ENCODE measurements at places on chromosomes 1 and 21. TPM values are rescaled to one million over a fixed set of nuclear protein-coding genes. Genes with fewer than 3 reads are reported as not detected.

DNA sequence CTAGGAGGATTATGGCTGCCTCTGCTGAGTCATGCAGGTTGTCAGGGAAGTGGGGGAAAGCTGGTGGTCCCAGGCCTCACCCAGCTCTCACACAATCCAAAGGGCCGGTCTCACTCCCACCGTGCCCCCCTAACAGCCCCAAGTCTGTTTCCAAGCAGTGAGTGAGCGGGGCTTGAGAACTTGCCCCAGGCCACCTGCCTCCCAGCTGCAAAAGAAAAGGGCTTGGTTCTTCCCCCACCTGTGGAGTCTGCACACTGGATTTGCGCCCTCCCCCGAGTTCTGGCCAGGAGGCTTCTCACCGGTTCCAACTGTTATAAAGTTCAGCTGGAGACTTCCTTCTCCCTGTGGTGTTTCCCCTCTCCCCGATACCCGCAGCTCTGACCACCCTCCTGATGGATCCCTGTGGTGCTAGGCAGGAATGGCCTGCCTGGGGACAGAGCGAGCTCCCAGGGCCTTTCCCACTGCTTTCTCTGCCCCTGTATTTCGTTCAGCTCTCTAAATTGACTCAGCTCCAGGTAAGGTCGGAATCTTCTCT is 222.3 kb downstream of the BARHL2 start:
- peaks cover 4% of the 10 kb centered on the region for H3K27me3 ChIP-seq
- H3K36me3 ChIP-seq = no peaks in the 10 kb centered on the region
- no peak for DNase-seq
- no peak overlapping the region for H3K27ac ChIP-seq
- no peak overlapping the region for H3K4me3 ChIP-seq

GRCh38 chr1:110879758-110880606 is 7.0 kb downstream of the CD53 start:
- peak overlapping the region; percentile 97 for H3K27ac ChIP-seq
- H3K4me1 ChIP-seq = peaks cover 40% of the 10 kb centered on the region
- DNase-seq = peak; percentile 31
- H3K36me3 ChIP-seq = peaks cover 11% of the 10 kb centered on the region
- H3K27me3 ChIP-seq = no peaks in the 10 kb centered on the region

DNA sequence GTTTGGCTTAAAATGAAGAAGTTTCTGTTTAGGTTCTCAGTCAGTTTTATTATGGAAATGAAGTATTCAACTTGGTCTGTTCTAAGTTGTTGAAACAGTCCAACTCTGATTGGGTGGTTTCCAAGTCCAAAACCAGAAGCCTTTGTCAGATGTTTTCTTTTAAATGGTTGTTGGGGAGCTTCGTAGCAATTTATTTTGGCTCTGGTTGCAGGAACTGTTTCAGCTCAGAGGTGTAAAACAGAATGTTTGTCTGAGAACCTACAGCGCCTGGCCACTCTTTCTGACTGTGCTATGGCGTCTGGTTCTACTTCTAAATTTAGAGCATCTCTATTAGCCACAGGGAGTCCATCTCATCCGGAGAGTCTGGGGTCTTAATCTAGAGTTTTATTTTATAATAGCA is 582.6 kb upstream of the TMPRSS15 start:
- no peaks in the 10 kb centered on the region for H3K36me3 ChIP-seq
- H3K27ac ChIP-seq = no peak overlapping the region
- no peaks in the 10 kb centered on the region for H3K27me3 ChIP-seq
- no peak for DNase-seq
- H3K4me1 ChIP-seq = no peaks in the 10 kb centered on the region

- H3K4me3 ChIP-seq = no peak overlapping the region
- no peak for DNase-seq
- H3K27ac ChIP-seq = no peak overlapping the region
- H3K36me3 ChIP-seq = peaks cover 15% of the 10 kb centered on the region
Observed at GRCh38 chr1:117732956-117733355, 127.1 kb downstream of the TENT5C start.

DNA sequence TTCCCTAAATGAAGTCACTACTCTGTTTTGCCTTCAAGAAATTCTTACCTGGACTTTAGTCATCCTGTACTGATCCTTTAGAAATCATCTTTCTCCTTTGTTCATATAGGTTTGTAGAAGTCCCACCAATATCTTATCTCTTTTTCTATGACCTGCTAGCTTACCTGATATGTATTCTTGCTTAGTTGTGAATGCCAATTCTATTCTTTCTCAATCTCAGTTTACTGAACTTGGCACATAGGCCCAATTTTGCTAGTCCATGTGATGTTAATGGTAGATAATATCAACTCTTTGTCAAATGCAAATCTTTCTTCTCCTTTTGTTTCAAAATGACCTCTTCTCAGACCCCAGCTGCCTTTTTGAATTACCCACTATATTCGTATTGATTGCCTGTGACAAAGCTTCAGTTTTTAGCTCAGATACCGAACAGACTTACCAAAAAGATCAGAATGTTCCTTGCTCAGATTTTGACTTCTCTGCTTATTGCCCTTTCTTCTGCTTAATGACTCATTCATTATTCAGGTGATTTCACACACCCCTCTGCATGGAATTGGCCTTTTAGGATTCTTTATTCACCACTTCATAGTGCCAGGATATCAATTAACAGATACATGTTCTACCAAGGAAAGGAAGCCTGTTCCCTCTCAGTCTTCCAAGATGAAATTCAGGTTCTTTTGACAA is 20.6 kb downstream of the IPO9 start:
- DNase-seq = no peak
- H3K36me3 ChIP-seq = peaks cover 71% of the 10 kb centered on the region
- H3K27ac ChIP-seq = no peak overlapping the region
- no peak overlapping the region for H3K4me3 ChIP-seq

DNA sequence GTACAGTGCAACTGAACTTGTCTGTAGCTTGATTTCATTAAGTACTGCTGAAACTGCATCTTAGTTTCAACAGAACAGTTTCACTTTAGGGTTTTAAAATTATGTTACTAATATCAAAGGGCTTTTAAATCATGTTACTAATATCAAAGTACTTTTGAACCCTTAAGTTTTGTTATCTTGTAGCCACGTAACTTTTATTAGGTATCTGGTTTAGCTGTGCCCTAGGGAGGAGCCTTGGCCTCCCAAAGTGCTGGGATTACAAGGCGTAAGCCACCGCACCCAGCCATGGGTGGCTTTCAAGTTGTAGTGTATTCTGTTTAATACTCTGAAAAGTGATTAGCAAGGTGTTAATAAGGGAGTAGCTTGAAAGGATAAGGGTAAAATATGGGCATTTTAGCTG is 2.0 kb downstream of the KDM4A start:
- peaks cover 38% of the 10 kb centered on the region for H3K4me1 ChIP-seq
- H3K36me3 ChIP-seq = no peaks in the 10 kb centered on the region
- peak overlapping the region; percentile 60 for H3K27ac ChIP-seq
- no peaks in the 10 kb centered on the region for H3K27me3 ChIP-seq

DNA sequence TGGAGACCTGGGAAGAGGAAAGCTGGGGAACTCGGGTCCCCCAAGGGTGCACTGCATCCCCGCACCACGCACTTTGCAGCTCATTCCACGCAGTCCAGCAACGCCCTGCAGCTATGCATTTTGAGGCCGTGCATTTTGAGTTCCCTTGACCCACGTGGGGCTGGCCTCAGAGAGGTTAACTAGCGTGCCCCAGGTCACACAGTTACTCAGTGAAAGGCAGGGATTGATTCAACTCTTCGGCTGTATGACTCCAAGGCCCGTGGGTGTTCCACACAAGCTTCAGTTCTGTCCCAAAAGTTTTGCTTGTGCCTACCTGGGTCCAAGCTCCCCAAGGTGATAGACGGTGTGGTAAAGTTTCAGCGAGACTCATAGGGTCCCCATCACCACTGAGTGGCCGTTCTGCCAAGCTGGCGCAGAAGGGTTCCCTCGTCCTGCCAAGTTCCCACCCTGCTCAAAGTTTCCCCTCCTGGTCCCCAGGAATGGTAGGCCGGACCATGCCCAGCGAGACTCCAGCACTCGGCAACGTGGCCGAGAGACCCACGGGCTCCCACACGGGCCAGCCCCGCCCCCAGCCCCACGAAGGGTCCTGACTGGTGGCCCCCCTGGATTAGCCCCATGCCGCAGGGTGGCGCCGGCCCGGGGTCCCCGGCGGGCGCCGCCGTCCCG is 611 bp downstream of the HSPG2 start:
- no peaks in the 10 kb centered on the region for H3K36me3 ChIP-seq
- peak overlapping the region; percentile 65 for H3K4me3 ChIP-seq
- H3K27me3 ChIP-seq = peaks cover 11% of the 10 kb centered on the region
- H3K4me1 ChIP-seq = peaks cover 21% of the 10 kb centered on the region
- no peak for DNase-seq
- peak overlapping the region; percentile 57 for H3K27ac ChIP-seq

GRCh38 chr1:44553127-44553758 is 121.0 kb downstream of the TMEM53 start:
- no peak overlapping the region for H3K4me3 ChIP-seq
- H3K27ac ChIP-seq = no peak overlapping the region
- no peaks in the 10 kb centered on the region for H3K36me3 ChIP-seq
- H3K4me1 ChIP-seq = no peaks in the 10 kb centered on the region
- DNase-seq = no peak

DNA sequence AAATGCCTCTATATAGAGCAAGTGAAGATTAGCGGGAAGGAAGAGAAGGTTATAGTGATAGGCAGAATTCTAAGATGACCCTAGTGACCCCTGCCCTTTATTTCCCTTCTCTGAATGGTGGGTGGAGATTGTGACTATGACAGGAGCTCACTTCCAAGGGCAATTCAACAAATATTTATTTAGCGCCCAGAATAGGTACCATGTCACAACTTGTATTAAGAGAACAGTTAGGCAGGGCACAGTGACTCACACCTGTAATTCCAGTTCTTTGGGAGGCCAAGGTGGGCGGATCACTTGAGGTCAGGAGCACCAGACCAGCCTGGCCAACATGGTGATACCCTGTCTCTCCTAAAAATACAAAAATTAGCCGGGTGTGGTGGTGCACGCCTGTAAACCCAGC is 236.0 kb upstream of the POGK start:
- H3K27ac ChIP-seq = no peak overlapping the region
- no peak for DNase-seq
- no peaks in the 10 kb centered on the region for H3K36me3 ChIP-seq
- no peak overlapping the region for H3K4me3 ChIP-seq

DNA sequence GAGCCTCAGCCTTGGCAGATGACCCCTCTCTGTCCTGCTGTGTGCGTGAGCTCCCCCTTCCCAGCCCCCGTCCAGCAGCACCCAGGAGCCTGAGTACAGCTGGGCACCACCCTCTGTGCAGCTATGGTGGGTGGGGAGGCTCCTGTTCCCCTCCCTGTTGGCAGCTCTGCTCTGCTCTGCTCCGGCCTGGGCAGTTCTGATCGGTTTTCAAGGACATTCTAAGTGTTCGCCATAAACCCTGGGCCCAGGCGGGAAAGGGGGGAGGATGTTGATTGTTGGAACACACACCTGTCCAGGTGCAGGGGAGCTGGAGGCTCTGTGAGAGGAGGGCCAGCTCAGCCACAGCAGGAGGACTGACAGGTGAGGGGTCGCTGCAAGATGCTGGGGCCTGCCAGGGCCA is at the start of gene CLCNKB:
CLCNKB (plus strand) TSS at position 262 of the 400 bp plus-strand sequence. CDS start 711 bp downstream, outside the sequence.
- no peak within 1 kb of the TSS for H3K27ac ChIP-seq
- H3K27me3 ChIP-seq = peaks cover 3% of the 10 kb centered on the region
- no peak for DNase-seq

DNA sequence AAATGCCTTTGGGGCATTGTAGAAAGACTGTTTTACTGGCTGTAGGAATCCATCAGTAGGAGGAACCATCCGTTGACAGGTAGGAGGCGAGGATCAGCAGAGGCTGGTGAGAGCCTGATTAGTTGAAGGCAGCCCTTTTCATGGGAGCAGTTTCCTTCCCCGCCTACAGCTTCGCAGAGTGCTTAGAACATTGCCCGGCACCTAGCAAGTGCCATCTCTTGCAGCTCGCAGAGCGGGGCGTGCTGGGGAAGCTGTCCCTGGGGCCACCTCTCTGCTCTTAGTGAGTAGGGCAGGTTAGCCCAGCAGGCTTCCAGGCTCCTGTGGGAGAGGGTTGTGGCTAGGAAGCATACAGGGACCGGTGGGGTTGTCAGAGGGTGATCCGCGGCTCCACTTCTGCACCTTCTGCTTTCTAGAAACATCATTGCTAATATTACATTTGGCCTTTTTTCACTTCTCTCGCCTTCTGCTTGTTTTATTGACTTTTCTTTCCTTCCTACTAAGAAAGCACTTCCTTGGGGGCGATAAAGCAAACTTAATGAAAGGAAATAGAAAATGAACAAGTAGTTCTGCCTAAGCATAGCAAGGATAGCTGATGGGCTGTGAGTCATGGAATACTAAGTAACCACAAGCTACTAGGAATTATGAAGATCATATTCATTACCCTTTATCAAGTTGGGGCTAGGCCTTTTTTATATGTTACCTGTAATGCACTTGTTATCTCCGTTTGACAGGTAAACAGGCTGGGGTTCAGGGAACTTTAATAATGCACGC is 176.7 kb downstream of the GALNT2 start:
- H3K27me3 ChIP-seq = no peaks in the 10 kb centered on the region
- peaks cover 7% of the 10 kb centered on the region for H3K4me1 ChIP-seq
- H3K4me3 ChIP-seq = no peak overlapping the region
- H3K27ac ChIP-seq = no peak overlapping the region
- H3K36me3 ChIP-seq = peaks cover 47% of the 10 kb centered on the region

GRCh38 chr21:38416791-38417190 is 81.5 kb downstream of the ERG start:
- no peak for DNase-seq
- no peak overlapping the region for H3K4me3 ChIP-seq
- no peaks in the 10 kb centered on the region for H3K4me1 ChIP-seq
- no peaks in the 10 kb centered on the region for H3K27me3 ChIP-seq
- H3K27ac ChIP-seq = no peak overlapping the region

DNA sequence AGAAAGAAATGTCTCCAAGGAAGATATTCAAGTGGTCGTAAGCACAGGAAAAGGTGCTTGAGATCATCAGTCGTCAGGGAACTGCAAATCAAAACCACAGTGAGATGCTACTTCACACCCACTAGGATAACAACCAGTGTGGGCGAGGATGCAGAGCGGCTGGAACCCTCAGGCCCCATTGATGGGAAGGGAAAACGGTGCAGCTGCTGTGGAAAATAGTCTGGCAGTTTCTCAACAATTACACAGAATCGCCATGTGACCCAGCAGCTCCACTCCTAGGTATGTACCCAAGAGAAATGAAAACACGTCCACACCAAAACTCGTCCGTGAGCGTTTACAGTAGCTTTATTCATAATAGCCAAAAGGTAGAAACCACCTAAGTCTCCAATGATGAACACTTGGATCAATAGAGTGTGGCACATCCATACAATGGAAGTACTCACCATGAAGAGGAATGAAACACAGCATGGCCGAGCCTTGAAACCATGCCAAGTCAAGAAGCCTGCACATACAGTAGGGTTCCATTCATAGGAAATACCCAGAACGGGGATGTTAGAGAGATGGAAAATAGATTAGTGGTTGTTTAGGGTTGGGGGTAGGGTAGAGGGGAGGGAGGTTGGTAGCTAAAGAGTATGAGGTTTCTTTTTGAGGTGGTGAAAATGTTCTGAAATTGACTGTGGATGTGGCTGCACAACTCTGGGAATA is 6.1 kb downstream of the DFFB start:
- H3K4me3 ChIP-seq = no peak overlapping the region
- no peaks in the 10 kb centered on the region for H3K27me3 ChIP-seq
- DNase-seq = no peak
- no peak overlapping the region for H3K27ac ChIP-seq

The ROR1 gene
- total RNA-seq = 0.44 TPM

The SHISAL2A gene
- total RNA-seq = 89.0 TPM

The CELA2B gene
- not detected for total RNA-seq

The CRB1 gene
- 0.69 TPM for total RNA-seq

The CLEC20A gene
- total RNA-seq = not detected

The KRTAP19-3 gene
- total RNA-seq = not detected

All from naive thymus-derived CD8-positive, alpha-beta T cell (primary cell).